Kidney capillary endothelial cell (primary cell): ENCODE measurements at places on chromosomes 5 and 9.

DNA sequence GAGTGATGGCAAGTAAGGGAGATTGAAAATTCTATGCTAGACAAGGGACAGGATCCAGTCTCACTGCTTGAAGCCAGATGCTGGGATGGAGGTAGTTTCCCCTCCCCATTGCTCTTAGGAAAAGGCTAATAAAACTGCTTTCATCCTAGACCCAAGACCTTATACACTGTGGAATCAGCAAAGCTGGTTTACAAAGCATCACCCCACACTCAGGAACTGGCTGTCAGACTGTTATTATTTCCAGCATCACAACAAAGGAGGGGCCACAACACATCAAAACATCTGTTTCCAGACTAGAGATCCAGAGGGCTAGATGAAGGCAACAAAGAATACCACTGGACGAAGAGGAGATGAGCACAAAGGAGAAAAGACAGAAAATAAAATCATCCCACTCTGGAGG is 364.6 kb upstream of the PTGER4 start:
- no peak for DNase-seq

DNA sequence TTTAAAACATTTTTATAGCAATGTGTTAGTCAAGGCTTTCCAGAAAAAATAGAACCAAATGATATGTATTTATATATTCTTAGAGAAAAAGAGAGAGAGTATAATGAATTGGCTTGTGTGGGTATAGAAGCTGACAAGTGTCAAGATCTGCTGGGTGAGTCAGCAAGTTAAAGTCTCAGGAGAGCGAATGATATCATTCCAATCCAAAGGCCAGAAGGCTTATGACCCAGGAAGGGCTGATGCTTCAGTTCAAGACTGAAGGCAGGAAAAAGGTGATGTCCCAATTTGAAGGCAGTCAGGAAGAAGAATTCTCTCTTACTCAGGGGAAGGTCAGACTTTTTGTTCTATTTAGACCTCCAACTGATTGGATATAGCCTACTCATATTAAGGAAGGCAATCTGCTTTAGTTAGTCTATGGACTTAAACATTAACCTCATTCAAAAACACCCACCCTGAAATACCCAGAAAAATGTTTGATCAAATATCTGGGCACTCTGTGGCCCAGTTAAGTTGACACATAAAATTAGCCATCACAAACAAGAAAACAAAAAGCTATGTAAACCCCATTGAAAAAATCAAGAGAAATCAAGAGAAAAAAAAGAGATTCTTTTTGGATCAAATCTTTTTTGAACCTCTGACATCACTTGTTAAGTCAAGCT is 189.6 kb downstream of the PIK3R1 start:
- peak; percentile 11 for DNase-seq

GRCh38 chr5:67190410-67190809 is 6.2 kb downstream of the CD180 start:
- no peak for DNase-seq

GRCh38 chr5:74903165-74903787 is 37.1 kb upstream of the FAM169A start:
- DNase-seq: no peak

GRCh38 chr9:95266649-95267048 is 50.9 kb downstream of the FANCC start:
- no peak for DNase-seq

GRCh38 chr9:134245179-134245578 is 80.8 kb upstream of the RNU6ATAC start:
- no peak for DNase-seq

- DNase-seq: no peak
Measured at GRCh38 chr5:106956886-106957285, 713.9 kb downstream of the EFNA5 start.

DNA sequence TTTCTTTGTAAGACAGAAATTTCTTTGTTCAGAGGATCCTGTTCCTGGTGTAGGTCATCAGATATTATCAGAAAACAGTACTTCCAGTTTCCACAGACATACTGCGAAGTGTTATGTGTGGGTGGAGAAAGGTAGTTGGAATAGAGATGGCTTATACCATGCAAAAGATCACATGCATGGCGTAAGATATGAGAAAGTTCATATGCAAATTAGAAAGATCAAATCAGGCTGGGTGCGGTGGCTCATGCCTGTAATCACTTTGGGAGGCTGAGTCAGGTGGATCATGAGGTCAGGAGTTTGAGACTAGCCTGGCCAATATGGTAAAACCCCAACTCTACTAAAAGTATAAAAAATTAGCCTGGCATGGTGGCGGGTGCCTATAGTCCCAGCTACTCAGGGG is 65.2 kb upstream of the GLIS3 start:
- DNase-seq: no peak

GRCh38 chr5:135392256-135392655 is 6.8 kb downstream of the MACROH2A1 start:
- DNase-seq: no peak

GRCh38 chr9:20754556-20754955 is 70.5 kb downstream of the FOCAD start:
- DNase-seq: no peak

- DNase-seq: no peak
Measured at GRCh38 chr9:8924562-8924961, 1125.0 kb upstream of the DMAC1 start.

GRCh38 chr9:132348676-132349075 is 6.1 kb downstream of the SETX start:
- no peak for DNase-seq

GRCh38 chr5:137836298-137836697 is 31.4 kb upstream of the MYOT start:
- no peak for DNase-seq

DNA sequence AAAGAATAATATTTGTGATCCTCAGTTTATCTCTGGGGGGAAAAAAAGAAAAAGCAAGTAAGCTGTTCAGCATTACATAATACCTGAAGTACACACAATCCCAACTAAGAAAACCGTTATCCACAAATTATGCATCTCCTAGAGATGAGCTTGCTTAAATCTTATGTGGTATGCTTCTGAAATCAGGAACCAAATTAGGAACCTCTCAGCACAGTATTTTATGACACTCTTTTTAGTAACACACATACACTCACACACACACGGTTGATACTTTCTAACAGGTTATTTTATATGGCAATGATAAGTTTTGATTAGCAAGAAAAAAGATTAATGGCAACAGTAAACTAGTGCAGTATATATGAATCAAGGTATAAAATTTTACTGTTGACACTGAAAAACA is 1.2 kb upstream of the ZNF510 start:
- DNase-seq: no peak

GRCh38 chr5:89981878-89982773 is 427.4 kb downstream of the CETN3 start:
- DNase-seq: no peak

GRCh38 chr5:14547666-14548065 is 33.9 kb upstream of the OTULINL start:
- no peak for DNase-seq

- DNase-seq: peak; percentile 34
Measured at GRCh38 chr9:69549310-69550202, 122.6 kb downstream of the APBA1 start.

DNA sequence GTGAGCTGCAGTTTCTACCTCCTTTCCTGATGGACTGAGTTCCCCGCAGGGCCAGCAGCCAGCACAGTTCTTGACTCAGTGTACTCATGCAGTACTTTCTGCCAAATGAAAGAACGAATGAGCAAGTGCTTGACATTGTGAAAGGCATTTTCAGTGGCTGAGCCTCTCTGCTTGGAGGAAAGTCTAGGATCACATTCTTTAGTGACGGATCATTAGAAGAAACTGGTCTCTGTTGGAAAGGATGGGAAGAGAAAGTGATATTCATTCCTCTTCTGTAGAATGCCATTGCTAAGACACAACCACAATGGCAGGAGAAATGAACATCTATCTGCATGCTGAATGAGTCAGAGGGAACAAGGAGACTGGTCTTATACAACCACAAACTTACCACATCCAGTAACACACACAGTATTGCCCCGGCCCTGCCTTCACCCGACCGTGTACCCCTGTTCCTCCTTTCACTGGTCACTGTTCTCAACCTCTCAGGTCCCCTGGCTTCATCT is 206.9 kb downstream of the CRB2 start:
- no peak for DNase-seq

DNA sequence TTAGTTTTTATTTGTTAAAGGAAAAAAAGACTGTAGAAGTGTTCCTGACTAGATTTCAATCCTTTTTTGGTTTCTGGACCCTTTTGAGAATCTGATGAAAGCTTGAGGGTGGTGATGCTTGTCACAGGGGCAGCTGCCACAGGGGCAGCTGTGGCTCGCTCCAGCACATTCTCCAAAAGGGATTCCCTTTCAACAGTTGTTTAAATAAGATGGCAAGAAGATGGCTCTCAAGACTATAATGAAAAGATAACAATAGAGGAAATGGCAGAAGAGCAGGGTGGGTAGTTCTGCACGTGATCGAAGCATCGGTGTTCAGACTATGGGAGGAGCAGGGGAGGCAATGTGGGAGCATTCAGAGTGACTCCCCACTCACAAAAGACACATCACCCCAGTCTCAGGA is 46.5 kb upstream of the TNFAIP8 start:
- DNase-seq: no peak

DNA sequence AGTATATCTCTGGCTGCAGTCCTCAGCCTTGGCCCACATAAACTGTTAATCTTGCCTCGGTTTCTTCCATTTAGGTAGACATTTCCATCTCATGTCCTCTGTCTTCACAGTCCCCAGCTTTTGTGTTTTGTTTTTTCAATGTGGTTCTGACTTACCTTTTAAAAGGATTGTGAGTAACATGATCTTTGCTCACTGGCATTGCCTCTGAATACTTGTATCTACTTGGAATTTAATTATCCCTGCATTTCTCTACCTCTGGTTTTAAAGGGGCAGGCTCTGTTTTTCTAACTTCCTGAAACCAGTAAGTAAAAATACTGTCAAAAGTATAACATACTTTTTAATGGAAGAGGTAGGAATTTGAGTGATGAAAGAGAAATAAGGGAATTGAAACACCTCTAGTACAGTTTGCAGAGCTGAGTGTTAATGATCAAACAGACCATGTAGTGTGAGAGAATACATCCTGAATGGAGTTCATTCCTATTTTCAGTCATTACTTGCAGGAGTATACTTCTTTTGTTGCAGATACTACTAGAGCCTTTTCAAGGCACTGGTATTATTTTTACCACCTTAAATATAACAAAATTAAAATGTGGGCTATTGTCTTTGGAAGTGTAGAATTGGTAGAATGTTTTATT is 62.6 kb downstream of the MTREX start:
- no peak for DNase-seq

GRCh38 chr5:172219296-172219695 is 25.3 kb downstream of the EFCAB9 start:
- no peak for DNase-seq

DNA sequence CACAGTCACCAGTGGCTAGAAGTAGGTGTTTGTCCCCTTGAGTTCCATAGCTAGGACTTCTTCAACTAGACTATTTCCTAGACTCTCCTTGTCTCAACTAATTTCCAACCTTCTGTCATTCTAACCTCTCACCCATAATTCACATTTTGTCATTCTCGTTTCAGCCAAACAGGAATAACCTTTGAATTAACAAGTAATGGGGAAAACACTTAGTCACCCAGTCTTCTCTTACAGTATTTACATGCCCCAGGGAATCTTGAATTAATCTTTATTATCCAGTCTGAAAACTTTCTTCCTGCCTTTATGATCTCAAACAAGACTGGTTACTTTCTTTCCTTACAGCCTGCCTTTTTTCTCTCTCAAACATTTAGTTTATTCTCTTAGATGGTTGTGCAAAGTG is 63.3 kb upstream of the RUSC2 start:
- DNase-seq: no peak

GRCh38 chr5:75140277-75140676 is 87.9 kb upstream of the GCNT4 start:
- no peak for DNase-seq

DNA sequence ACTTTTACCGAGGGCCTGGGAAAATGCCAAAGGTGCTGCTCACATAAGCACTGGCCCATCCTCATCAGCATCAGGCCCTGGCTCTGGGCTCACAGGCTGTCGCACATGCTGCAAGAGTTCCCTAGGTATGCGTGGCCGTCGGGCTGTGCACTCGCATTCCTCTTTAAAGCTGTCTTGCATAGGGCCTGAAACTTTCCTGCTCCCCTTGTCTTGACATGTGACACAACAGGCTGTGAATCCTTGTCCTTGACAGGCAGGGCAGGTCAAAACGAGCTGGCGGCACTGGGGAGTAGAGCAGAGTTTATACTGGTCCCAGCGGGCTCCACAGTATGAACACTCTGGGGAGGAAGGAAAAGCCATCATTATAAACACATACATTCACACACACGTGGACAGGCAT is 30.7 kb downstream of the TSTD2 start:
- DNase-seq: no peak

DNA sequence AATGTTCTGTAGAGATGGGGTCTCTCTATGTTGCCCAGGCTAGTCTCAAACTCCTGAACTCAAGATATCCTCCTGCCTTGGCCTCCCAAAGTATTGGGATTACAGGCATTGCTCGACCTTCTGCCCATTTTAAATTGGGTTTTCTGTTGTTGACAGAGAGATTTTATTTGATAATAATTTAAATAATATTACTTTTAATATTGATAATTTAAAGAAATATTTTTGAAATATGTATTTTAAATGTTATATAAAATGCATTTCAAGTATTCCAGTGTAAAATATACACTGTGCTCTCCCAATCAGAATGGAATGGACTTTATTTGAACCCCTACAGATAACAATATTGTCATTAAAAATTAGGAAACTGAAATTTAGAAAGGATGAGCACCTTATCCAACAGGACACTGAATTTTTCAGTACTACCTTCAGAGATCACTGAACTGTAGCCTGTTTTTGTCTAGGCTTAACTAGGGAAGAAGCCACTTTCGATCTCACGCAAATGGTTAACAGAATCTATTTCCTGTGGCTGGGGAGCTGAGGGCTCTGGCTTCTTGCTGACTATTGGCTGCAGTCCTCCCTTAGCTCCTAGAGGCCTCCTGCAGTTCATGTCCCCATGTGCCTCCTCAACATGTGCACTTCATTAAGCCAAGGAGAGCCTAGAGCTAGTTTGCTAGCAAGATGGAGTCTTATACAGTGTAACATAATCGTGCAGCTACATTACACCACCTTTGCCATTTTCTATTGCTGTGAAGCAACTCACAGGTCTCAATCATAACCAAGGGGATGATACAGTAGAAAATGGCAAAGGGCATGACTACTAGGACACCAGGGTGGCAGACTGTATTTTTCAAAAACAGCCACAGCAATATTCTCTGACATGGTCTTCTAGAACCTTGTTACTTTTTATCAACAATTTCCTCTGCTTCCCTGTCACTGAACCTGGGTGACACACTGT is 150.0 kb downstream of the CDC42SE2 start:
- no peak for DNase-seq

DNA sequence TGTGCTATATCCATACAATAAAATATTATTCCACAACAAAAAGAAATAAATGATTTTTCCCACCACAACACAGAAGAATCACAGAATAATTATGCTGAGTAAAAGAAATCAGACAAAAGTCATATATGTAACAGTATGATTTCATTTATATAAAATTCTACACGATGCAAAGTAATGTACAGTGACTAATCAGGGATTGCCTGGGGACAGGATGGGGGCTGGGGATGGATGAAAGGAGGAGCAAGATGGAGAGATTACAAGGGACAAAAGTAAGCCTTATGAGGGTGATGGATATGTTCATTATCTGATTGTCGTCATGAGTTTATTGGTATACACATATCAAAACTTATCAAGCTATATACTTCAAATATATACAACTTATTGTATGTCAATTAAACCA is 154.0 kb downstream of the FBN2 start:
- no peak for DNase-seq
